ENCODE measurements at places on chromosomes 16 and 17. TPM values are rescaled to one million over a fixed set of nuclear protein-coding genes. Genes with fewer than 3 reads are reported as not detected.

Gene ZFP3
- total RNA-seq, result 0.17 TPM

Gene TMEM238L
- total RNA-seq, result not detected

Gene AOC3
- total RNA-seq, result 0.17 TPM

Gene CD300H
- total RNA-seq, result not detected

Gene SLC16A13
- total RNA-seq, result 0.63 TPM

Gene PRDM7
- total RNA-seq, result not detected

Gene SLC39A11
- 8.6 TPM for total RNA-seq

Gene VAT1L
- not detected for total RNA-seq

Gene TNP2
- total RNA-seq, result not detected

Gene NUFIP2
- 34.8 TPM for total RNA-seq

Gene OR1A1
- not detected for total RNA-seq

Gene EXOC3L1
- total RNA-seq, result 10.3 TPM

Gene RAB11FIP3
- total RNA-seq, result 44.1 TPM

Gene ABCC12
- not detected for total RNA-seq

Gene PAFAH1B1
- total RNA-seq, result 89.2 TPM

Gene TVP23C
- 8.5 TPM for total RNA-seq

Gene CCR7
- not detected for total RNA-seq

Gene EME1
- total RNA-seq, result 13.9 TPM

Gene MYH13
- total RNA-seq, result 0.13 TPM

Gene SDR42E2
- total RNA-seq, result not detected

Gene LGALS9C
- not detected for total RNA-seq

Gene HOXB13
- total RNA-seq, result 0.77 TPM

Gene GSDMA
- total RNA-seq, result not detected

Gene ARSG
- 1.3 TPM for total RNA-seq

Gene AANAT
- not detected for total RNA-seq

Gene TSNAXIP1
- total RNA-seq, result 1.6 TPM

Gene PRSS21
- not detected for total RNA-seq

Gene VEZF1
- 65.2 TPM for total RNA-seq

Gene SOST
- total RNA-seq, result not detected

Gene SPNS3
- total RNA-seq, result not detected

Data from LHCN-M2 (cell line).